ENCODE measurements at places on chromosomes 7 and 10. TPM values are rescaled to one million over a fixed set of nuclear protein-coding genes. Genes with fewer than 3 reads are reported as not detected.

The TMEM236 gene
- total RNA-seq = 0.65 TPM

The NPFFR1 gene
- total RNA-seq = 0.02 TPM

GRCh38 chr7:157113607-157114006 is 25.1 kb upstream of the UBE3C start:
- no peak for DNase-seq

DNA sequence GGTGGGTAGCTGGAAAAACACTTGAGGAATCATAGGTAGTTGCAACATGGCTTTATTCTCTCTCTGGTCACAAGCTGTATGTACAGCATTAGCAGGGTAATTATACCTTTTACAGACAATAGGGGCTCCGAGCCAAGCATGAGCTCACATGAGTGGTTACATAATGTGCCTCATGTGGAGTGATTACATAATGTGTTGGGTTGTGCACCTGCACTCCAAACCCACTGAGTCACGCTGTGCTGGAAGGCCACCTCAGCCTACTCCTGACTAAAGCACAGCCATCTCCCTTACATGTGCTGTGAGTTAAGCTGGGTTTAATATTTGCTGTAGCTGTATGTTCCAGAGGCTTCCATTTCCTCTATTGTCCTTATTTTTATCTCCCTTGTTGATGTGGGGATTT is 348.7 kb upstream of the SEMA3C start:
- DNase-seq = no peak

GRCh38 chr7:133299676-133300075 is 46.8 kb downstream of the EXOC4 start:
- DNase-seq = no peak

GRCh38 chr7:151637781-151638261 is 118.1 kb upstream of the RHEB start:
- no peak for DNase-seq

GRCh38 chr7:80036107-80036506 is 98.5 kb upstream of the GNAI1 start:
- DNase-seq = no peak

- no peak for DNase-seq
These were observed 51.6 kb upstream of the CASD1 start for GRCh38 chr7:94458041-94458440.

DNA sequence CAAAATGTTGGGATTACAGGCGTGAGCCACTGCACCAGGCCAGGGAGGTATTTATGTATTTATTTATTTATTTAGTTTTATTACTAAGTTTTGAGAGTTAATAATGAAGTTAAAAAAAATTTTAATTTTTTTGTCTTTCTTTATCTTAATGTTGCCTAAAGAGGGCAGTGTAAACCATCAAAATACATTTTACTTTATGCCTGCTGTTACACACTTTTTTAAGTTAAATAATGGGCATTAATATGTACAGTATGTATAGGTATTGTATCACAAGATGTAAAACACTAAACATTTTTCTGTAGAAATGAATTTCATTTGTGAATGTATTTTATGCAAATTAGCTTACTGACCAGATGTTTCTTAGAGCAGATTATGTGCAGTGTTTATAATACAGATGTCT is 129.4 kb downstream of the AASS start:
- no peak for DNase-seq

- no peak for DNase-seq
These were observed 387.9 kb downstream of the TCERG1L start for GRCh38 chr10:130923596-130923995.
